ENCODE measurements at places on chromosomes 4 and X.

DNA sequence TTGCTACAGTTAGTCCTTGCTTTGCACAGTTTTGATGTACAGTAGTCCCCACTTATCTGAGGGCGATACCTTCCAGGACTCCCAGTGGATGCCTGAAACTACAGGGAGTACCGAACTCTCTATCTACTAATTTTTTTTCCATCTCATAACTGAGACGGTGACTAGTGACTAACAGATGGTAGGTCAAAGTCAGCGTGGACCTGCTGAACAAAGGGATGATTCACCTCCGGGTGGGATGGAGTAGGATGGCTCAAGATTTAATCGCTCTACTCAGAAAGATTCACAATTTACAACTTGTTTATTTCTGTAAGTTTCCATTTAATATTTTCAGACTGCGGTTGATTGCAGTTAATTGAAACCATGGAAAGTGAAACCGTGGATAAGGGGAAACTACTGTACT lies 655.8 kb downstream of the ZNF674 start:
- DNase-seq: no peak

DNA sequence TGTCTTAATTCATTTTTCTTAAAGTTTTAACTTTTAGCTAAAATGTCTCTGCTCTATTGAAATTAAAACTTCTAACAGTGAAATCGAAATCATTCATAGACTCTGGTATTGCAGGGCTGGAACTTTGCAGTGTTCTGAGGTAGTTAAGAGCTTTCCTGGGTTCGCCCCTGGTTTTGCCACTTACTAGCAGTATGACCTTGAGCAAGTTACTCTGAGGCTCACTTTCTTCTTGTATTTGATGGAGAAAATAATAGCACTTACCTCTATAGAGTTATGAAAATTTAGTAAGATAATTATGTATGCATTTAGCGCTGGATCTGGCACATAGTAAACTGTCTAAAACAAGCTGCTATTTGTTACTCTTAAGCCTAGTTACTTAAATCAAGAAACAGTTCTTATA lies 1.7 kb downstream of the SLAIN2 start:
- no peak for DNase-seq

- no peak for DNase-seq
These were observed 11.9 kb downstream of the NXF3 start for GRCh38 chrX:103081051-103081450.

GRCh38 chr4:125486351-125486750 lies 171.6 kb downstream of the FAT4 start:
- no peak for DNase-seq

DNA sequence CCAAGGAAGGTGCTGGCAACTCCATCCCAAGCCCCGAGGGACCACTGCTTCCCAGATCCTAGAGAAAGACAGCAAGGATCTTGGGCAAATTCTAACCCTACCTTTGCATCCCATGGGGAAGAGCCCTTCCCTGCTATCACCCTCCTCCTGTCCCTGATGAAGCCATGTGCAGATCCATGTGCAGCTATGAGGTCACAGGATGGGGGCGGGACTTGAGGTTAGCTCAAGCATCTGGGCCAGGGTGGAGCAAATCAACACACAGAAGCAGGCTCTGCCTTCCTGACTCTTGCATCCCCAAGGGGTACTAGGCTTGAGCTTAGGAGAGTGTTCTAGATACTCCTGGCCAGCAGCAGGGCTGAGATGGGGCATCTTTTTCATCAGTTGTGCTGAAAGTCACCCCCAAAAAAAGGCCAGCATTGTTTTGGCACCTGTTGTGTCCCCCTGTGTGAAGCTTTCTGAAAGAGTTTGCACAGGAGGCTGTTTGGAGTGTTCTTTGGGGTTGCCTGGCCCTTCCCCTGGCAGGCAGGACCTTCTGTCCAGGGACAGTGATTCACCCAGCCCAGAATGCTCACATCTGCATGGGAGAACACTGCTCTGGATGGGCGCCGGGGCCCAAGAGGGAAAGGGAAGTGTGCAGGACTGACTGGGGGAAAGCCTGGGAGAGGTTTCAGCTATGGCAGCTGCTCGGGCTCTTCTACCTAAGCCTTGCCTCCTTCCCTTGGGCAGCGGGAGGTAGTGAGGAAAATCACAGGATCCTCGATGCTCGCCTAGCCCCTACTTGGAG lies 50.8 kb downstream of the PRPS1 start:
- DNase-seq: no peak

DNA sequence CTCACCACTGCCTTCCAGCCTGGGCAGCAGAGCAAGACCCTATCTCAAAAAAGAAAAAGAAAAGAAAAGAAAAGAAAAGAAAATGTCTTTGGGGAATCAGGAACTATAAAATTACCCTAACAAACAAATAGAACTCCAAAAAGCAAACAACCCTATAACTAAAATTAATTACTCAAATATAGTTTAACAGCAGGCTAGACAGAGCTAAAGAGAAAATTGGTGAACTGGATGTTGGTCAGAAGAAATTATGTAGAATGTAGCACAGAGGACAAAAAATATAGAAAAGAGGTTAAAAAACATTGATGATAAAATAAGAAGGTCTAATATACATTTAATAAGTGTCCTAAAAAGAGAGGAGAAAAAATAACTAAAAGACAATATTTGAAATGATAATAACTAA lies 27.8 kb upstream of the WWC2 start:
- DNase-seq: no peak

DNA sequence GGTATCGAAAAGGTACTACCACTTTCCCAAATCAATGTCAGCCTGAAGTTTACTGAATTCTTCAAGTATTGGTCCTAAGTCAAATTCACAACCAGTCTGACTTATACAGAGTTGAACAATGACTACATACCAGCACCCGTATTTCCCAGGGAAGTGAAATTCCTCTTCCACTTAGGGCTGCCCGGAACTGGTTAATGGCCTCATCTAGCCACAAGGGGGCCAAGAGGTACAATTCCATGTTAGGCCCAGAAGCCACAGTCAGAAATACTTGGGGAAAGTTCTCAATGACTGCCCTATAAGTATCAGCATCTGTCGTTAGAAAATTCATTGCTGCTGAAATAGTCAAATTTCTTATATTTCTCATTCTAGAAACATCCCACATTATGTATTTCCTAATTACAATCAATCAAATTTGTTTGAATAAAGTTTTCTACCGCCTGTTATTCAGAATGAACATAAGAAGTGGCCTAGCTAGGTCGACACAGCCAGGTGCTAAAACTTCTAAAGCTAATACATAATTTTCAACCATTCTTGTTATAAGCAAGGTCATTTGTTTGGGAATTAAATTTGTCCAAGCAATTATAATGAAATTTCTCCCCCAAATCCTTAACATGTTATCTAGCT lies 5.6 kb upstream of the PCDH7 start:
- DNase-seq: no peak

DNA sequence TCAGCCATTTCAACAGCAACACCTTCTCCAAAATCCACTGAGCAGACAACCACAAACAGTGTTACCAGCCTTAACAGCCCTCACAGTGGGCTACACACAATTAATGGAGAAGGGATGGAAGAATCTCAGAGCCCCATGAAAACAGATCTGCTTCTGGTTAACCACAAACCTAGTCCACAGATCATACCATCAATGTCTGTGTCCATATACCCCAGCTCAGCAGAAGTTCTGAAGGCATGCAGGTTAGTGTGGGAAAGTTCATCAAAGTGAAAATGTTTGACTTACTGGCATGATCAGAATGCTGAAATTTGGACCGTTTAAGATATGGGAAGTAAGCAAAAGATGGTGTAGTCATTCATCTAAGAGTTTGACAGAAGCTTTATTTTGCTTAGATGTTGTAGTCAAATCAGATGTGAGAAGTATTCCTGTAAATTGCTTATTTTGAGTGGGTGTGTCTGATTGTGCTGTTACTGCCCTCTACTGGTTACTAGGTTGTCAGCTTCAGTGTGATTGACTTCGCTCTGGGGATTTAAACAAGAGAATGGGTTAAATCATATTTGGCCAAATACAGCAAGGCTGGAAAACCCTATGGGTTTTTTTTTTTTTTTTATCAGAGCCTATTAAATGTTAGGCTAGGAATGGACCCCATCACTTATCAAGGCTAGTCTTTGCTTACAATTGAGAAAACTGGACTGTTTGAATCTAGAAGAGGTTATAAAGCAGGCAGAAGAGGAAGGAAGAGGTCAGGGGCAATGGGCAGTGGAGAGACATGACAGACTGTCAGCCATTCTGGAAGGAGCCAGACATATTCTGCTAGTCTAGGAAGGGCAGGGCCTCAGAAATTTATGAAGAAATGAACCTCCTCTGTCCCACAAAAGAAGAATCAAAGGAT lies 130.3 kb downstream of the DIPK2B start:
- DNase-seq: no peak

GRCh38 chrX:151816934-151817333 lies 82.4 kb downstream of the CNGA2 start:
- no peak for DNase-seq

DNA sequence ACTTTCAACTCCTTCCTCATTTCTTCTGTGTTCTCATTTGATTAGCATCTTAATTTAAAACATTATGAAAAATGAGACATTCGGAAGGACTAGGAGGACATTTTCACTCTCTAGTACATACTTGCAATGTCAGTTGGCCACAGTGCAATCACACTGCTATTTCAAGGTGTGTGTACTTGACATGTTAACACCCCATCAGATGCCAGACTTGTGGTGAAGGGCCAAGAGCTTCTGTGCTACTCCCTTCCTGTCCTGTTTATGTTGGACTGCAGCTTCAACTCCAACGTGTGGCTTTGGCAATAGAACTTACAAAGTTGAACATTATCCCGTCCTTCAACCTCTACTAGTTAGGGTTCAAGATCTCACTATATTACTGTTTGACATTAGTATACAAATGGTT lies 221.0 kb downstream of the PALLD start:
- no peak for DNase-seq

DNA sequence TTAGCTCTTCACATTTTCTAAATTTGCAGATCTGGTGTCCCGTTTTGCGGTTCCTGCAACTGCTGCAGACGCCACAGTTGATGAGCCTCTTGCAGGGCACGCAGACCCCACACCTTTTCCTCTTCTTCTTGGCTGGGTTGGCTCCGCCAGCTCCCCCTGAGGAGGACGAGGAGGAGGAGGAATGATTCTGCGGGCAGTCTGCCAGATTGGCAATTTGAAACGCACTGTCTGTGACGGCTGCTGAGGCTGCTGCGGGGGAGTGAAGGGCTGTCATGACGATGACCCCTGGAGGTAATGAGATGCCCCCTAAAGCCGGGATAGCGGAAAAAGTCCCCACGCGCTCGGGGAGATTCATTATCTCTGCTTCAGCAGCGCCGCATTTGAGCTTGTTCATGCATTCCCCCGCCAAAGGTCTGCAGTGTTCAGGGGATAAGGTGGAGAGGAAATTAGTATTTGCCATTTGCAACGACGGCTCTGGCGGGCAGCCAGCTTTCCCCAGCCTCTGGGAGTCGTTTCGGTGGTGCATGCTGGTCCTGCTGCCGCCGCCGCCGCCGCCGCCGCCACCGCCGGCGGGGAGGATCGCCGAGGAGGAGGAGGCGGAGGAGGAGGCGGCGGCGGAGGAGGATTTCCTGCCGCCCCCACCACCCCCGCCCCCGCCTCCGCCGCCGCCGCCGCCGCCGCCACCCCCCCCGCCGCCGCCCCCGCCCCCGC lies 3.8 kb downstream of the CXXC4 start:
- DNase-seq: no peak

DNA sequence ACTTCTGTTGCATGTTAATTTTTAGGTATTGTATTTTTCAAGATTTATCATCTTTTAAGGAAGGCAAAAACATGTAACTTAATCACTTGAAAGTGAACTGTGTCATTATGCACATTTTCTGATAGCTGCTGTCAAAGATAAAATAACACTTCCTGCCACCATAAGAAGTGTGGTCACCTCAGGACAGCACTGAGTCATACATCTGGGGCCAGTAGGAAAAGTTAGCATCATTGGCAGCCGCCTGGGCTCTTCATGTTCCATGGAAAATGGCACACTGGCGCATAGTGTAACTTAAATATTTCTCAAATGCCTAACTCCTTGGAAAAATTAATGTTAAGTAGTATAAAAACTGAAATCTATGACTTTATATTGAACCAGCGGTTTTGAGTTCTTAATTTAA lies 24.2 kb downstream of the CNKSR2 start:
- no peak for DNase-seq

DNA sequence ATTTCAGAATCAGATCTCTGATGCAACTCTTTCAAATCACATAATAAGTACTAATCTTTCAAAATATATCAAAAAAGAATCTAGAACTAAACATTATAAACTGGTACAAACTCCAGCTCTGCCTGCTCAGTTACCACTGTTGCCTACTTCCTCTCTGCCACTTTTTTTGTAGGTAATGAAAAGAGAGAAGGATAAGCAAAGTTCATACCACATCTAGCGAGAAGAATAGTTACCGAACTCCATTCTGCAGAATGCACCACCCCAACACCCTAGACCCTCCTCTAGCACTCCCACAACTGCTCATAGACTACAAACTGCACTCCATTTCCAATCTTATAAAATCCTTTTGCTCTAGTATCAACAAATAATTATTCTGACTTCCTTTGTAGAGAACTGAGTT lies 19.7 kb upstream of the LRBA start:
- no peak for DNase-seq

GRCh38 chr4:118335324-118335723 lies 17.5 kb downstream of the PRSS12 start:
- no peak for DNase-seq

DNA sequence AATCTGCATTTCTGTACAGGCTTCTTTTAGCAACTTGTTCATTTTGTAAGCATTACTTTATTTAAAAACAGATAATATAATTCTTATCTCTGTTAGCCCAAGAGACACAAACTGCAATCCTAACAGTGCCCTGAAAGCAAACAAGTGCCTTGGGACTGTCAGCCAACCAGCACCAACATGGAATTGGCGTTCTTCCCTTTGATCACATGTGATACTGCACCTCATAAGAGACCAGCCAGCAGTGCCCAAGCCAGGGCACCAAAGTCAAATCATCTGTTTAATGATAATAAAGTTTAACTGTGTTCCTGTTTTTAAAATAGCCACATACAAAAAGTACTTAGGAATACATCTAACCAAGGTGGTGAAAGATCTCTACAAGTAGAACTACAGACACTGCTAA lies 223.2 kb downstream of the PRDM5 start:
- DNase-seq: no peak

DNA sequence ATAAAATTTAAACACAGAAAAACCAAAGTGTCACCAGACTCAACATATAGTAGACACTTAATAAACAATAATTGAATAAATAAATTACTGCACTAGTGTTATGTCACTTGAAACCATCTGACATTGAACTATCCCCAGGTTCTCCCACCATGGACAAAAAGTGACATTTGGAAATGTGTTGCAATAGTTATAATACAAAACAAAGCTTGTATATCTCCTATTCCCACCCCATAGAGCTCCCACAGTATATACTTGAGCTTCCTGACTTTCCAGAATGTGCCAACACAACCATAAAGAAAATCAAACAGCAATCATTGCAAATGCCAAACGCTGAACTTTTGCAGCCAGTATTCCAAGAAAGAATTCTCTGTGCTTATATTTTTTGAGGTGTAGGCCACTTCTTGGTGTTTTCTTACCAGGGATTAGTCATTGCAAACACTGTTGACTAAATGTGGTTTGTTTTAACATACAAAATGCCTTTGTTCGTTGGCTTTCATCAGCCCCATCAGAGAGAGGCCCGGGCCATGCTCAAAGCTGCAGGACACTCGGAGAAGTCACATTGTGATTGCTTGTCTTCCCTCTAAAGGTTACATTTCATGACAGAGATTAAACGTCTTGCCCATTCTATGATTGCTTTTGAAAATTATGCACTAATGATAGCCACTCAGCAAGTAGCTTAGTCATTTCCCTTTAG lies 33.8 kb downstream of the PPARGC1A start:
- DNase-seq: no peak

GRCh38 chrX:37779857-37780256 lies at the start of gene CYBB:
TSS of gene CYBB (plus strand) at chrX:37780059. CDS start at chrX:37780078, 19 bp downstream.
- DNase-seq: no peak

All from stimulated activated CD4-positive, alpha-beta T cell treated with anti-CD3 and anti-CD28 coated beads, TNF-alpha, amount 100 ng/mL, for 1 hour (primary cell).